ENCODE measurements at places on chromosomes 16 and 17.

DNA sequence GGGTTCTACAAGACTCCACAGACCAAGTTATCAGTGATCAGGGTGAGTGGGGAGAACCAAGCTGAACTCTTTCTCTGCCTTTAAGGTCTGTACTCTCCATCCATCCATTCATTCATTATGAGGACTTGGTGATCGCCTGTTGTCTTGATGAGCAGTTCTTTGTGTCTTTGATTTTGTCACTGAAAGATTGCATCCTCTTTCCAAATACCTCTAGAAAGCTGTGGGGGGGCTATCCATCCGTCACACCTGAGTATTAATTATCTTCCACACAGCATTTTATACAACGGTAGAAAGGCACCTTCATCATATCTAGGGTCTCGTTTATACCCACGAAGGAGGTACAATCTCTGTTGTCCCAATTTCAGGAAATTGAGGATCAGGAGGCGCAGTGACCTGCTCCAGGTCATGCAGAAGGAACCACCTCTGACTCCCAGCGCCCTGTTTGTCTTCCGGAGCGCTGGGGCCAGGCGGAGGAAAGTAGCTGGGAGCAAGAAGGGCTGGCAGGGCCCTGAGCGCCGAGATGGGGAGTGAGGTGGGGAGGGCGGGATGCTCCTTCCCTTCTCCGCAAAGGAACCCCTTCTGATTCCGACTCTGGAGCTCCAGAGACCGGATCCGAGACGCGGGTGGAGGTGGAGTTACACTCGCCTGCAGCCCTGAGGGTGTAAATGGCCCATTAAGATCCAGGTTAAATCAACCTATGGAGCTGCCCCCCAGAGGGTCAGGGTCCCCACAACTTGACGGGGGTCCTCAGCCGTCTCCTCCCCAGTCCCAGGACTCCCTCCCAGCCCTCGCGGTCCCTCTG lies 605 bp upstream of the ABAT start:
- DNase-seq: no peak

DNA sequence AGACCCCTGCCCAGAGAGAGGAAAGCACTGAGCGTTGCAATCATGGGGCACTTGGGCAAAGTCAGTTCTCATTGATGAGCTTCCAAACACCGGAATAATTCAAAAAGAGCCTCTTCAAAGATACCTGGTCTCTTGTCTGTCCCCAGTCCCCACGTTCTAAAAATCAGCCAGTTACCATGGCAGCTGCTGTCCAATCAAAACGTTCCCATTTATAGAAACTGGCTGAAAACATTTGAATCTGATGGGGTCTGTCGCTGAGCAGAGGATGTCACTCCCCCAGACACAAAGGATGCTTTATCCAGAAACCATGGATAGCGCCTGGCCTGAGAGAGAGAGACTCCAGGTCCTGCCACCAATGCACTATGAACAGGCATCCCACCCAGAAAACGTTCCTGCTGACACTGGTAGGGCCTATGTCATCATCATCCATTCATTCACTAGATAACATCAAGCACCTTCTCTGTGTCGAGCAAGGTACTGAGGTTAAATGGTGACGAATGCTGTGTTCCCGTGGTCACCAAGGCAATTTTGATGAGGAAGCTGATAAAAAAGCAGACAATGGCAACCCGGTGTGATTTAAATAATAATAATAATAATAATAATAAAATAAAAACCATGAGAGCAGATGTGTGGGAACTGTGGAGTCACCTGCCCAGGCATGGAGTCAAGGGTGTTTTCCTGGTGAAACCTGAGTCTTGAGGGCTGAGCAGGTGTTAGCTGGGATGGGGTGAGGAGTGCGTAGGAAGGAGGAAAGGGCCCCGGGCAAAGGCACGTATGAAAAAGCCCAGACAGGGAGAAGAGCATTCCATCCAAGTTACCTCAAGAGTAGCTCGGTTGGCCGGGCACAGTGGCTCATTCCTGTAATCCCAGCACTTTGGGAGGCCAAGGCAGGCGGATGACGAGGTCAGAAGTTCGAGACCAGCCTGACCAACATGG lies 19.0 kb upstream of the CALB2 start:
- no peak for DNase-seq

DNA sequence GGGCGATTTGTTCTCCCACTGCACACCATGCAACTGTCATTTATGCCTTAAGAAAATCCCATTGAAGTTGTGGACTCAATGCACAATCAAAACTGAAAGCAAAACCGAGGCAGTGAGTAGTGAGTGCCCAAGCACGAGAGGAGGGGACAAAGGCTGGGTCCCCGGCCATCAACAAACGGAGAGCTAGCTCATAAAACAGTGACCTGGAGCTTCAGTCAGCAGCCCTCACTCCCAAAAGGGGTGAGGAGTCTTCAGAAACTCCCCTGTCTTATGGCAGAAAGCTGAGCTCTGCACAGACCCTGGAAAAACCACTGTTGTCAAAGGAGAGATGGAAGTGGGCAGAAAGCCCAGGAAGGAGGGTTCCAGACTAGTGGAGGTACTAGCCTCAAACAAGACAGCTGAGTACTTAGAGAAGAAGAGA lies 96.9 kb downstream of the ADCY9 start:
- DNase-seq: no peak

- no peak for DNase-seq
Observed at GRCh38 chr17:74006371-74006770, 197.1 kb upstream of the RPL38 start.

DNA sequence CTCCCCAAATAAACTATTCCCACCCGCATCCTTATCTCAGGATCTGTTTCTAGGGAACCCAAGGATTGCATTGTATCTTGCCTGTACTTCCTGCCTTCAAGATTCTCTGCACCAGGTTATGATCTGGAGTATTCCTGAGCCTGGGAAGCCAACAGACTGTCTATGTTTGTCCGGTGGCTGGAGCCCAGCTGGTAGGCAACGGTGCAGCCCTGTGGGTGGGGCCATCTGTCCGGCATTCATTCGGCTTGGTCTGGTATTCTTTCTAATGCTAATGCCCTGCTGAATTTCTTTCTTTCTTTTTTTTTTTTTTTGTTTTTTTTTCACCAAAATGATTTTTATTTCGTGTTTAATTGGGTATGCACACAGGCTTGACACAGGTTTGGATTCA lies 20.7 kb upstream of the TVP23A start:
- no peak for DNase-seq

DNA sequence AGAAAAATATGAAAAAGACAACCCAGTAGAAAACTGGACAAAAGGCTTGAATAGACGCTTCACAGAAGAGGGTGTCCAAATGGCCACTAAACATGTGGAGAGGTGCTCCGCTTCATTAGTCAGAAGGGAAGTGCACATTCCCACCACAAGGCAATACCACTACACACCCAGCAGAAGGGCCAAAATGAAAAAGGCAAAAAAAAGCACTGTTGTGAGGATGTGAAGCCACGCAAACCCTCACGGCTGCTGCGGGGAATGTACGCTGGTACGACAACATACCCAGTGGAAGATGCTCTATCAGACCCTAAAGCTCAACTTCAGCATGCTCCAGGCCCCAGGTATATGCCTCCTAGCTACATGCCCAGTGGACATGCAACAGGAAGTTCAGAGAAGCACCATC lies 17.0 kb downstream of the PIK3R5 start:
- no peak for DNase-seq

Data from activated CD4-positive, alpha-beta T cell treated with anti-CD3 and anti-CD28 coated beads, Interleukin-2, amount 50 U/mL, for 24 hours (primary cell).